Left hindlimb (tissue), 1 donor: ENCODE measurements at places on chromosomes 7 and 10.

GRCh38 chr7:24630596-24630995 lies 57.3 kb downstream of the PALS2 start:
- no peak for DNase-seq

- DNase-seq, result no peak
These were observed 86.2 kb upstream of the FZD8 start for GRCh38 chr10:35728341-35728740.

DNA sequence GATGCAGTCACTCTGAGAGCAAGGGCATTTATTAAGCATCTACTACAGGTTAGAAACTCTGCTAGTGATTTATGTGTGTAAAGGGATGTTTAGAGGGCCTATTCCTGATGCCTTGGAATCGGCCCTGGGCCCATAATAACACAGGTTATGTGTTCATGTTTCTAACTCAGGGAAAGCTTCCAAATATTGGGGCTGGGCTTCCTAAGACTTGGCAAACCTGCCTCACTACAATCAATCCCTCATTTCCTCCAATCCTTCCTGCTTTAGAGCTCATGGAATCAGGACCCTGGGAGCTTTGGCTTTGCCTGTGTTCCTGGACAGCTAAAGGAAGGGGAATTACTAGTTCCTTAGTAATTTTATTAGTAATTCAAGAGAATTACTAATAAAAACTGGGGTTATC lies 148.8 kb downstream of the HIBADH start:
- no peak for DNase-seq

DNA sequence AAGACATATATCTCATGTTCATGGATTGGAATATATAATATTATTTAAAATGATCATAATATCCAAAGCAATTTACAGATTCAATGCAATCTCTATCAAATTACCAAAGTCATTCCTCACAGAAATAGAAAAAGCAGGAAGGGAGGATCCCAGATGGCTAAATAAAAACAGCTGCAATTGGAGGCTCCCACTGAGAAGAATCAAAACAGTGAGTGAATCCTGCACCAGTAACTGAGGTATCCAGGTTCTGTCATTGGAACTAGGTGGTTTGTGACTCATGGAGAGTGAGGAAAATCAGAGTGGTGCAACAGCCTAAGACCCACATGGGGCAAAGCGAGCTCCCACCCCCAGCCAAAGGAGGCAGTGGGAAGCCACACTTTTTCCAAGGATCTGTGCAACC lies 128.4 kb downstream of the MTERF1 start:
- no peak for DNase-seq

- no peak for DNase-seq
These were observed 552.1 kb downstream of the PARD3 start for GRCh38 chr10:34262985-34263384.

- DNase-seq, result no peak
These were observed 139.0 kb upstream of the MKLN1 start for GRCh38 chr7:131188367-131189339.
